ENCODE measurements at places on chromosomes 4 and X.

- no peak for DNase-seq
These were observed 106.4 kb downstream of the PHKA2 start for GRCh38 chrX:18877469-18877868.

DNA sequence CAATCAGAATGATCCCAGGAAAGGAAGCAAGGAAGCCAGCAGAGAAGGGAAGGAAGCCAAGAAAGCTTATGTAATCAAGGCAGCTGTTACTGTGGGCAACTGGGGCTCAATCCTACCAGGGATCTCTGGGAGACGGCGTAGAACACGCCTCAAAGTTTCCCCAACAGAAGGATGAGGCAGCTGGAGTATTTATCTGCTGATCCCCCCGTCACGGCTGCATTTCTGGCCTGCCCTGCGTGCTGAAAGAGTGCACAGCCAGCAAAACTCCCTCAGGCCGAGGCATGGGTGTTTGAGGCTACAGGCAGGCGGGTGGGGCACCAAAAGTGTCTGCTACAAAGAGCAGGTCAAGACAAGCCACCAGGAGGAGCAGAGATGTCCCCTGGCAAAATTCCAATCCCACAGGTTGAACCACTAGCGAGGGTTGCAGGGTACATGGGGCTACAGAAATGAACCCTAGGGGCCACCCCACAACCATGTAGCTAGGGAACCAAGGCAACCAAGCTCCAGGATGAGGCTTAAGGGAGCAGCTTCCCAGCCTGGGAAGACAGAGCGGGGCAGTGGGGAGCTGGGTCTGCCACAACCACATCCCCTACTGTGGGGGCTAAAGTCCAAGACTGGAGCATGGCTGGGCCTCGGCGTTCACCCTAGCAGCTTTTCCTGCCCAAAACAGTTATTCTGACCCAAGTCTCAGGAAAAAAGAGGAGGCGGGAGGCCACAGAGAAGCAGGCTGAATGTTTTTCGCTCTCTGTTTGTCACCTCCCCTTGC lies 113.4 kb downstream of the BCOR start:
- no peak for DNase-seq

- DNase-seq, result no peak
These were observed 6.3 kb downstream of the EFNB1 start for GRCh38 chrX:68835104-68835442.

GRCh38 chr4:82501154-82501442 lies 60.7 kb downstream of the TMEM150C start:
- no peak for DNase-seq

- DNase-seq, result peak; percentile 3
These were observed 73.1 kb downstream of the CPZ start for GRCh38 chr4:8665406-8666360.

GRCh38 chrX:77009691-77010090 lies 437.5 kb upstream of the FGF16 start:
- DNase-seq, result no peak

DNA sequence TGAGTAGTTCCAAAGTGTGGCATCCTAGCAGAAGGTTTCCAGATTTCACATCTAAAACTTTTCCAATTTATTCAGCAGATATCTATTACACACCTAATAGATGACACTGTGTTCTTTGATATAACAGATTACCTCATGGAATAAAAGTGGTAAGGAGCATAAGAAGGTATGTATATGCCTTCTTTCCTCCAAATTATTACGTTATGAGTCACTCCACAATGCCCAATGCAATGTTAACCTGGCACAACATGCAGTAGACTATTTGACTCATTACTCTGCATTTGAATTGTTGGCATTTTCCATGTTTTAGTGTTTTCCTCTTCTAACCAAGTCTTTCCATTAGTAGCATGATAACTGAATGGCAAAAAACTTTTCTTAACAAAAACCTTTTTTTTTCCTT lies 383.6 kb downstream of the ADGRL3 start:
- DNase-seq, result peak; percentile 50

- DNase-seq, result no peak
These were observed 23.7 kb upstream of the TLR7 start for GRCh38 chrX:12843061-12843667.

All from HS-5 (cell line).